Stimulated activated CD4-positive, alpha-beta T cell treated with anti-CD3 and anti-CD28 coated beads, TNF-alpha, amount 100 ng/mL, for 24 hours (primary cell): ENCODE measurements at places on chromosomes 5 and 9.

GRCh38 chr9:85863875-85864274 lies 77.1 kb upstream of the NAA35 start:
- DNase-seq = no peak

DNA sequence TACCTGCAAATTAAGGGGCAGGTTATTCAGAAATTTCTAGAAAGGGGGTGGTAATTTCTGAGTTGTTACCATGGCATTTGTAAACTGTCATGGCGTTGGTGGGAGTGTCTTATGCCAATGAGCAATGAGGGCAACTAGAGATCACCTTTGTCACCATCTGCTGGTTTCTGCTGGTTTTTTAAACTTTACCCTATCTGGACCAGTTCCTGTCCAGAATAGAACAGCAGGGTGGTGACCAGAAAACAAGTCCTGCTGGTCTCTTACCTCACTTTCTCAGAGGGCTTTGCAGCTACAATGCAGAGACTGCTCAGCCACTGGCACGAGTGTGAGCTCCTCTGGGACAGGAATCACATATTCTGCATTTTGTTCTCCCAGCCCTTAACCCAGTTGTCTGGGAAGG lies 51.4 kb downstream of the FAM114A2 start:
- DNase-seq = no peak

DNA sequence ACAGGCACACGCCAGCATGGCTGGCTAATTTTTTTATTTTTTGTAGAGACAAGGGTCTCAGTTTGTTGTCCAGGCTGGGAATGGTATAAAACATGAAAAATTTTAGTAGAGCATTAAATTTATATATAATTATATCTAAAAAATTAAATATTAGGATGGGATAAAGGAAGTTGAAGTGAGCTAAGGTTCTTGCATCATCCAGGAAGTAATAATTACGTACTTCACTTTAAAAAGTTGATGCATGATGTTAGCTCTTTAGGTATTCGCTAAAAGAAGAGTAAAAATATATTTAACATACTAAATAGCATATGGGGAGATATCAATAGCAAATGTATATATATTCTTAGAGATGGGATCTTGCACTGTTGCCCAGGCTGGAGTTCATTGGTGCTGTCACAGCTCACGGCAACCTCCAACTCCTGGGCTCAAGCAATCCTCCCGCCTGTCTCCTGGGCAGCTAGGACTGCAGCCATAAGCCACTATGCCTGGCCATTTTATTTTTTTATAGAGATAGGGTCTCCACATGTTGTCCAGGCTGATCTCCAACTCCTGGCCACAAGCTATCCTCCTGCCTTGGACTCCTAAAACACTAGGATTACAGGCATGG lies 12.3 kb downstream of the DCAF10 start:
- DNase-seq = no peak

DNA sequence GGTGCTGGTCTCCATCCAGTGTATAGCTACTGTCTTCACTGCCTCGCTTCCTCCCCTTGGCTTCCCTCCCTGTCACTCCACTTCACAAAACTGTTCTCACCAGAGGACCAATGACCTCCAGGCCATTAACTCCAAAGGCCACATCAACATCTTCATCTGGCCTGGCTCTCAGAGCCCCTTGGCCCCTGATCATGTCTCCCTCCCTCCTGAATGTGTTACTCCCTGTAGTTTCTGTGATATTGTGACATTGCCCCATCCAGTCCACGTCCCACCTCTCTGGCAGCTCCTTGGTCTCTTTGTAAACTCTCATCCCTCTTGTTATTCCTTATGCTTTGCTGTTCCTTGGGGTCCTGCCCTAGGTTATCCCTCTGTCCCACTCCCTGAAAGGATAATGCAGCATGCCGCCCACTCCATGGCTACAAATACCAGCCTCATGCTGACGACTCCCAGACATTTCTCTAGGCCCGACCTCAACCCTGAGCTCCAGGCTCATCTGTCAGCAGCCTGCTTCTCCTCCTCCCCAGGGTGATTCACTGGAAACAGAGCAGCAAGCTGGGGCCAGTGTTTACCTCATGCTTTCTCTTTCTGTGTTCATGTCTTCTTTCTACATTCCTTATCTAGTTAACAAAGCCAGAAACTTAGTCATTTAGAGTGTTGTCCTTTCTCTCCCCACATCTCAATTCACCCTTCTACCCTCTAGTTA lies 312.2 kb downstream of the SPOCK1 start:
- DNase-seq = no peak

- no peak for DNase-seq
Measured at GRCh38 chr9:126699401-126699881, 85.7 kb downstream of the LMX1B start.

- DNase-seq = no peak
Measured at GRCh38 chr5:134022333-134022732, 17.6 kb upstream of the VDAC1 start.

DNA sequence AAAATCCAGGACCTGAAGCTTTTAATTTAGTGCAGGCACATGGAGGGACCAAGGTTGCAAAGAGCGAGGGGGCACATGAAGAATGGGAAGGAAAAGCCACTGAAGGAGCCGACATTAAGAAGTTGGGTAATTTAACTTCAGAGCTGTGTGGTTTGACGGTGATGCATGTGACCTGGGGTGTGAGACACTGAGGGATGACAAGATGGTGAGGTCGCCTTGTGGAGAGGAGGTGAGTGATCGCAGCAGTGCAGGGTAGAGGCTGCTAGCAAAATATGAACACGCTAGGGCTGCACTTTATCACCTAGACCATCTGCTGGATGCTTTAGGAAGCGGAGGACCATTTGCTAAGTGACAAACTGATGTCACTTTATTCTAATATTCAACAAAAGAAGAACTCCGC lies 339.0 kb upstream of the KIF2A start:
- DNase-seq = no peak

DNA sequence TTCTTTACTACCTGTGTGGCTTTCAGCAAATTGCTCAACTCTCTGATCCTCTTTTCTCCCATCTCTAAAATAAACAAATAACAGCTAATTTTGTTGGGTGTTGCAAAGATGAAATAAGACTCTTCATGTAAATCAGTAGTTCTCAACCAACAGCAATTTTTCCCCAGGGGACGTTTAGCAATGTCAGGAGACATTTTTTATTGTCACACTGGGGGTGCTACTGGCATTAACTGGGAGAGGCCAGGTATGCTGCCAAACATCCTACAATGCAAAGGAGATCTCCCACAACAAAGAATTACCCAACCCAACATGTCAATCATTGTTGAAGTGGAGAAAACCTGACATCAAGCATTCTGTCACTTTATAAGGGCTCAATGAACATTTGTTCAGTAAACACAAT lies 19.7 kb downstream of the ADRA1B start:
- DNase-seq = no peak

- no peak for DNase-seq
Measured at GRCh38 chr5:150428106-150428876, 15.6 kb upstream of the CD74 start.

- DNase-seq = no peak
Measured at GRCh38 chr5:139282197-139282557, 11.4 kb upstream of the MATR3 start.

GRCh38 chr9:76725011-76725546 lies 39.2 kb upstream of the PCA3 start:
- no peak for DNase-seq

- DNase-seq = no peak
Measured at GRCh38 chr9:131012396-131012917, 3.5 kb downstream of the LAMC3 start.

DNA sequence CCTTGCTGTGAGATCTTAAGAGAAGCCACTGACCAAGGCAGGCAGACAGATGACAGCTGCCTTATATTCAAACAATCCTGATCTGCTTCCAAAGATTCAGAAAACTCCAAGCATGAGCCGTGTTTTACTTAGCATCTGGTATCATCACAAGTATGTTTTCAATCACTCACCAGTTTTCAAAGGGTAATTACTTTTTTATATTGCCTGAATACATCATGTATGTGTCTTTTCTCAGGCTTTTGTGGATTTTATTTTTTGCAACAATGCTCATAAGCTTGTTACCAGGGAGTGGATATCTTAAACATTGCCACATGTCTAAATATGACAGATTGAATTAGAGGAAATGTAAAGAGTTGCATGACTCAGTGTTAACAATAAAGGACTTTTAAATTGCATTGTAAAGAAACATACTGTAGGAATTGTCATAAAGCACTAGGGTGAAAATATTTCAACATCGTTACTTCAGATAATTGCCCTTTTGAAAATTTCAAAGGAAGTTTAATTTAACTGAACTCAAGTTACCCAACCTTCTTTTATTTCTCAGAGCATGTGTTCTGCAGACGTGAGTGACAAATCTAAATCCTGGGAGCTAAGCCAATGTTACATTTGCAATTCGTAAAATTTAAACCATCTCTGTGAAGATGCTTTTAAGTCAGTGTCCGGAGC lies 326.1 kb downstream of the PLK2 start:
- no peak for DNase-seq

GRCh38 chr5:44443172-44443571 lies 54.0 kb upstream of the FGF10 start:
- no peak for DNase-seq

DNA sequence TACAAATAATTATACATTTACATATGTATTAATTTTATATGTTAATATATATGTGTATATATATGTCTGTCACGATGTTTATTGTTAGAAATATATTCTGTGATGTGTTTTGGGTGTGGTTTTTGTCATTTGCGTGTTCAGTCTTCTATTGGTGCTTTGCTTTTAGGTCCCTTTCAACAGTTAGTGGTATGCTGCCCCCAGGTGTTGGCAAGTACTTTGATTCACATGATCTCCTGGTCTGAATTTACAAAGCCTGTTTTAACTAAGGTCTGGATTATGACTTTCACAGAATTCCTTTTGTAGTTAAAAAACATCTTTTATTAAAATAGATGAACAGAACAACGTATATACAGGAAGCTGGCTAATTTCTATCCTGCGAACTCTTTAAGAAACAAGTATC lies 271.5 kb downstream of the CCDC171 start:
- no peak for DNase-seq
